ENCODE measurements at places on chromosomes 1 and 21.

- DNase-seq = no peak
These were observed 37.1 kb upstream of the DOCK7 start for GRCh38 chr1:62725255-62725654.

DNA sequence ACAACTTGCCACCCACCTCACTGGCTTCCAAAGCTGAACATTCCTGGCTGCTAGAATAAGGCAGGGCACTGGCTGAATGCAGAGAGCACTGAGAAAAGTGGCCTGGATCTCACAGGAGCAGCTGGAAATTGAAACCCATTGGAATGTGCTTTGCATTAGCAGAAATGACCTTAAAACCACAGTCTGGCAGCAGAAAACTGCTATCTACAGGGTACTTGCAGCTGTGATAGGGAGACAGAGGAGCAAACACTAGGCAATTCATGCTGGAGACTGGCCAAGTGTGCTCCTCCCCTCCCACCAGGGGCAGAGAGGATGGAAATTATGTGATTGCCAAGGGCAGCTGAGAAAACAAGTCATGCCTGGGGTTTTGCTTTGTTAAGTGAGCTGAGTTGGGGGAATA is 47.2 kb downstream of the HSD3B1 start:
- DNase-seq = no peak

- no peak for DNase-seq
These were observed 12.7 kb upstream of the CPLANE2 start for GRCh38 chr1:16249596-16250241.

DNA sequence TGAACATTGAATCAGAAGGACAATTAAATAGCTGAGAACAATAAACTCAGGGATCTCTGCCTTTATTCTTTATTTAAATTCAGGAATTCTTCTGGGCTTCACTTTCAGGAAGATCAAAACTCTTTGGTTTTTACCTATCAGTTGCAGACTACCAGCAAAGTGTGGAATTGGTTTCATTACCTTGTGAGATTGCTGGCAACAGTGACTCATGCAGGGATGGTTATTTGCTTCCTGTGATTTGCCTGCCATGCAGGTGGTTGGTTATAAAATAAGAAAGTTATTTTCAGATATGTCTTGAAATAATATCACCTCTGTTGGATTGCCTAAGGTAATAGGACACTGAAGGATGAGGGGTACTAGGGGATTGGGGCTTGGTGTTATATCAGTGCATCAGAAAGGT is 204.6 kb downstream of the PTBP2 start:
- no peak for DNase-seq

GRCh38 chr1:86114816-86115400 is 41.7 kb downstream of the COL24A1 start:
- no peak for DNase-seq

DNA sequence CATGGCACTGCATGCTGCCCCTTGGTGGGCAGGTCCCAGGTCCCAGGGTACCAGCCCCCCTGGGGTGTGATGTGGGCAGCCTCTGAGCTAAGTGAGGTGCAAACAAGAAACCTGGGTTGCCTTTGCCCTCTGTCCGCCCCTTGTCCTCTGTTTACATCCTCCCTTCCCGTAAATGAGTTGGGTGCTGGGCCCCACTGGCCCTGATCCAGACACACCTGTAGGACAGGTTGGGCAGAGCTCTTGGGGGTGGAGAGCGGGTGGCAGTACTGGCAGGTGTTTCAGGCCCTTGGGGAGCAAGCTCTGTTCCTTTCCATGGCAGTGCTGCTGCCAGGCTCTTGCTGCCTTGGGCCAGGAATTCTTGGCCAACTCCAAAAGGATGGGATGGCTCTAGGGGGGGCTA is 35.8 kb downstream of the ELF3 start:
- no peak for DNase-seq
